ENCODE measurements at places on chromosomes 2 and 18. TPM values are rescaled to one million over a fixed set of nuclear protein-coding genes. Genes with fewer than 3 reads are reported as not detected.

DNA sequence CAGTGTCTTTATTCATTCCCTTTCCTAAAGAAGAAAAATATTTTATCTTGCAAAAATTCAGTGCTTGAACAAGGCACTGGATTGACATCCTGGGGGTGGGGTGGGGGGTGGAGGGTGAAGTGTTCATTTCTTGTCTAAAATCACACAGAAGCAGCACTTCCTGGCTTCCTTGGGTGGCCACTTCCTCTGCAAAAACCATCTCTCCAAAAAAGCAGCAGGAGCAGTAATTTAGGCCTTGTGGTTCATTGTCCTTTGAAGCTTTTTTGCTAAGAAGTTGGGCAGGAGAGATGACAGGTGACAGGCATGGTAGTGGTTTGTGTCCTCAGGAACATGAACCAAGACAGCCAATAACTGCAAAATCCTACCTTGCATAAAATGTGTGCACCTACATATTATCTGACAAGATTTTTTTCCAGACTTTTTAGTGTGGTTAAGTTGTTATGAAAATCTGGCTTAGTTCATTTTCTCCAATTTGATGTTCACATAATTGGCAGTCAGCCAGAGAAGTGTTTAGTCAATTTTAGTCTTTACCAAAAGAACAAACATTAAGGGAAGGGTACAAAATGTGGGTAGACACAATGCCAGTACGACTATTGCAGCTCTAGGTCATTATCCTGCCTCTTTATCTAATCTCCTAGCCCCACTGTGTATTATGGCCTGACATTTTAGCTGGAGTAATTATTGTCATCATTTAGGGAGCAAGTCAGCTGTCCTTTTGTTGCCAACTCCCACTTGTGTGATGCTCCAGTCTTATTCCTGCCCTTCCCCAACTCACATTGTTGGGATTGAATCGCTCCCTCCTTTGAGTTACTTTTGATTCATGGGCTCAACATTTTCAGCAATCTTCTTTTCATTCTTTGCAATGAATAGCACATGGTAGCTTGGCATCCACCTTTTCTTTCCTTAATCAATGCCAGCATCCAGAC lies 177.2 kb downstream of the MYO3B start:
- ATAC-seq: no peak

The NAGK gene
- 55.4 TPM for total RNA-seq

DNA sequence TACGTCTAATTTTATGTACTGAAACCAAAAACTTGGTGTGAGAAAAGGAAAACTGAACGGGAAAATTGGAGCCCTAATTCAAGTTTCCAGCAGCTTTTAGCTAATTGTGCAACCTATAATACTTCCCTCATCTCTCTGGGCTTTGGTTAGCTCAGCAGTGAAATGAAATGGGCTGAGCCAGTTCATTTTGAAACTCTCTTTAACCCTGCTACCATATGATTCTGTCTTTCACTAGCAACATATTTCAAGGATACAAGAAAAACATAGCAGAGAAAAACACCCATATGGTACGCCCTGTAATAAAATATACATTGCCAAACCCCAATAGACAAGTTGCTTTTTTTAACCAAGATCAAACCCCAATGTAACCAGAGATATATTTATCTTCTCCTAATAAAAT lies 799 bp downstream of the SYT4 start:
- ATAC-seq: no peak

The ALK gene
- total RNA-seq: not detected

The CXCR4 gene
- 330 TPM for total RNA-seq

The SATB2 gene
- 0.15 TPM for total RNA-seq

DNA sequence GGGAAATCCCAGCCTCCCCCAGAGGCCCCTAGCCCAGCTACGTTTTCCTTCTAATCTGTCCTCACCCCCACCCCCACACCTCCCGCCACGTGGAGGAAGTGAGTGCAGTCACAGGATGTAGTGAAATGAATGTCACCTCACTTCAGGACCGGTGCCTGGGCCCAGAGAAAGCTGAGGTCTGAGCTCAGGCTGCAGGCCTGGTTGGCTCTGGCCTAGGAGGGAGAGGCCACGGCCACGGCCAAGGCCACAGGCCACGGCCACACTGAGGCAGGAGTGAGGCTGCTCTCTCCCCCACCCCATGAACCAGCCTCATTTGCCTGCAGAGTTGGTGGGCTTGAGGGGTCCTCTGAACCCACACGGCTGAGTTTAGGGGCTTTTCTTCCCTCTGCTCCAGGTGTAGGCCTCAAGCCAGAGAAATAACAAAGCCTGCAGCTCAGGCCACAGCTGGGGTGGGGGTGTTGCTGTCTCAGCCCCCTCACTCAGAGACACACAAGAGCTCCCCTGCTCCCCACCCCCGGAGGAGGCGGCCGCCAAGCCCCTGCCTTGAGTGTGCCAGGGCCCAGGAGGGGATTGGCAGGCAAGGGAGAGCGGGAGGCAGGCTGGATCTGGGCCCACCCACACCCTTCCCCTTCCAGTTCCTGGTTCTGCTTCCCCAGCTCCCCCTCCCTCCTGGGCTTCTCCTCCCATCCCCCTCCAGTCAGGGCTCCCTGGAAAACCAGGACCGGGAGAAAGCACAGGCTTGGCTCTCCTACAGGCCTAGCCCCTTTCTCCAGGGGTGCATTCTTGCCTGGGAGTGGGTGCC lies 27.0 kb downstream of the DNMT3A start:
- peak; percentile 93 for ATAC-seq

DNA sequence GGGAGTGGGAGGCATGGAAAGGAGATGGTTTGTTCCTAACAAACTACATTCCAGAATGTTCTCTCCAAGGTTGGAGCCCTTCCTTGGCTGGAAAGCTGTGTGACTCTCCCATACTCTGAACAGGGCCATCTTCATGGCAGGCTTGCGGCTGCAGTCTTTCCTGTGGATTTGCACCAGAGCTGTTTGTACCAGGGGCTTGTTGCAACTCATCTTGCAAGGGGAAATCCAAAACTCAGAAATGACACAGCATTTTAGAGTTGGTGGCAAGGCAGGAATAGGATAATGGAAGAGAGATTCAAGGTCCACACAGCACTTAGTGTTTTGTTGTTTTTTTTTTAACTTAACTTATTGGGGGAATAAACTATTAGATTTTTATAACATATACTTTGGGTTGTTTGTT lies 73.7 kb upstream of the ZNF516 start:
- no peak for ATAC-seq

DNA sequence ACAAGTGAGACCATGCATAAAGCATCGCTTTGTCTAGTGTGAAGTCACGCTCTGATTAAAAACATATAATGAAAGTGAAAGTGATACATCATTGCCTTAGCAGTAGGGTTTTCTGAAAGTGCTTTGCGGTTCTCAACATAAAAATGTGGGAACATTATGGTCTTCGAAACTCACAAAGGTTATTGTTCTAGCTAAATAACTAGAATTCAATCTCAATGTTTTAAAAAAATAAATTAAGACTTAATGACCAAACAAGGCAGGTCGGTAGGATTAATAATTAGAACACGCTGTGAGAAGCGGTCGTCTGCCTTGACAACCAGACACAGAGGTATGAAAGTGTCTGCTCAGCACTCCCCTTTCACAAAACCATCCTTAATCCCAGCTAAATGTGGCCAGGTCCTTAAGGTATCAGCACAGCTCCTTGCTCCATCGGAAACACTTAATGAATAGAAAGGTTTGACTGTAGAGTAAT lies 42.2 kb downstream of the KLHL14 start:
- peak; percentile 69 for ATAC-seq

The CHRND gene
- not detected for total RNA-seq

DNA sequence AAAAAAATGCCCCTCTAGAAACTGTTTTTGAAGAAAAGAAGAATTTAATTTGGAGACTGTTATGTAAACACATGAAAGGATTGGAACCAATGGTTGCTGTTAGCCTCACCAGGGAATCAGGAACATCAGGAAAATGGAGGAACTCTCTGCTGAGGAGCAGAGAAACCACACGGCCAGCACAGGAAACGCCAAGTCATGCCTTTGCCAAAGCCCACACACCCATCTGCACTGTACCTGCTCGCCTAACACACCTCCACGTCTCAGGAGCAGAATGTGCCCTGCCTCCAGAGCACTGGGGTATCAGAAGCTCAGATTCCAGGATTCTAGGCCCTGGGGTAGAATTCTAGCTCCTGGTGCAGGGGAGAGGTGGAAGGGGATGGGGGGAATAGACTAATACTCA lies 9.8 kb upstream of the SCYGR1 start:
- ATAC-seq: no peak

The PAX8 gene
- total RNA-seq: 0.86 TPM

The TUBB8B gene
- total RNA-seq: 0.22 TPM

DNA sequence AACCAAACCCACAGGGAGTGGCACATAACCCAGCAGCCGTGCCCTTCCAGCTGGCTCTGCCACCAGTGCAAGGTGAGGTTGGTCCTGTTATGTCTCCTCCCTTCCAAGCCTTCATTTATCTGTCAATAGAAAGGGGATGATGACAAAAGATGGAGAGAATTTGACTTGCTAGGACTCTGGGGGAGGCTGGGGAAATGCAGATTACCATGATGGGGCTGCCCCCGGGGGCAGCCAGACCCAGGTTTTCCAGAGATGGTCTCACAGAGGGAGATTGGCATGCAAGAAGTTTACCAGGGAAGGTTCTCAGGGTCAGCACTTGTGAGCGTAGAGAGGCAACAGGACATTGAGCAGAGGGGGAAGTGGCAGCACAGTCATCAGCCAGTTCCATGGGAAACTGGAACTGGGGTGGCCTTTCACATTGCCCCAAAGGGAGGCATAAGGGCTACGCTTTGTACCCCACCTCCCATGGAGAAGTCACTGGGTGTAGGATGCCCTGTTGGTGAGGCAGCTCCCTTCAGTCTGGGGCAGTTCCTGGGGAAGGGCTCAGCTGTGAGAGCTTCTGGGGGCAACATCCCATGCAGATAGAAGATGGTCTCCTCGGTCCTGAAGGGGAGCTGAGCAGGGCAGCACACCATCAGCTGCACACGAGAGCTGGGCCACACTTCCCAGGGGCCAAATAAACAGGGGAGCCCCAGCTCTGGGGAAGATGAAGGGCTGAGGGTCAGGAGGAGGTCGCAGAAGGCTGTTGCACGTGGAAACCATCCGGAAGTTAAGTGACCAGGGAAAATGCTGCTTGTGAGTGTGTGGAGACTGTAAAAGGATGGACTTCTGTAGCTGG lies 117.8 kb upstream of the EPC2 start:
- no peak for ATAC-seq

GRCh38 chr2:74513605-74514367 lies 464 bp upstream of the TLX2 start:
- ATAC-seq: peak; percentile 51

DNA sequence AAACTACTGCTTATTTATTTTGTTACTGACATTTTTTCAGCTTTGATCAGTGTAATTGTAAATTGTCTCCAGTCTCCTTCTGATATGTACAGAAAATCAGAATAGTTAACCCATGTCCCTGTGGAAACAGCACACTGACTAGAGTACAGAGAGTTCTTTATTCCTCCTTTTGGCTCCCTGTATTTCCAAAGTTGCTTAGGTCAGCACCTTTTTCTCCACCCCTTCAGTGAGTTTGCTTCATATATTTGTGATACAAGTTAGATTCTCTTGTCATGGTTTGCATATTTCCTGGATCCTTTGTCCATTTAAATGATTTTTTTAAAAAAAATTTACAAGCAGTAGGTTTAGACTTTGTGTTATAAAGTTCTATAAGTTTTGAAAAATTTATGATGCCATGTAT lies 2051.1 kb upstream of the LRRTM1 start:
- ATAC-seq: no peak

The POTEC gene
- 0.04 TPM for total RNA-seq

DNA sequence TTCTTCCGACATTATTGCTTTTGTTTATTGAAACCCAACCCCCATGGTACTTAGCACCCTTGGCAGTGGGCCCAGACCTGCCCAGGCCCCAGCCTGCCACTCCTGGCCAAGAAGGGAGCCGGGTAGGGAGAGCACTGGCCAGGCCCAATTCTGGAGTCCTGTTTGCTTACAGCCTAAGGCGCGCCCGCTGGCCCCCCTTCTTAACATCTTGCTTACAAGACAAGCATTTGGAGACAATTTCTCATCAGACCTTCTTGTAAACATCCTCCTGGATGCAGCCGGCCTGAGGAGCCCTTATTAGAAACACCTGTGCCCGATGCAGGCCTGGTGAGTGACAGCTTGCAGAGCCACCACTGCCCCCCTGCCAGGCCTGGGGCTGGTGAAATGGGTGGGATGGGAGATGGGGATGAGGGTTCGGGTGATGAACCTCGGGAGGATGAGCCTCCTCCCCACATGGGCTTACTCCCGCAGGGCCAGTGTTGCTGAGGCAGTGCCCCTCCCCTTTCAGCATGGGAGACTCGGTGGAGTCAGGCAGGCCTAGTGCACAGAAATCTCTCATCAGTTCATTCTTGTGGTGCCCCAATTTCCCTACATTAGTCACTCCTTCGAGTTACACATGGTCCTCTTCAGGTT lies 217.5 kb downstream of the CYP26B1 start:
- ATAC-seq: no peak

DNA sequence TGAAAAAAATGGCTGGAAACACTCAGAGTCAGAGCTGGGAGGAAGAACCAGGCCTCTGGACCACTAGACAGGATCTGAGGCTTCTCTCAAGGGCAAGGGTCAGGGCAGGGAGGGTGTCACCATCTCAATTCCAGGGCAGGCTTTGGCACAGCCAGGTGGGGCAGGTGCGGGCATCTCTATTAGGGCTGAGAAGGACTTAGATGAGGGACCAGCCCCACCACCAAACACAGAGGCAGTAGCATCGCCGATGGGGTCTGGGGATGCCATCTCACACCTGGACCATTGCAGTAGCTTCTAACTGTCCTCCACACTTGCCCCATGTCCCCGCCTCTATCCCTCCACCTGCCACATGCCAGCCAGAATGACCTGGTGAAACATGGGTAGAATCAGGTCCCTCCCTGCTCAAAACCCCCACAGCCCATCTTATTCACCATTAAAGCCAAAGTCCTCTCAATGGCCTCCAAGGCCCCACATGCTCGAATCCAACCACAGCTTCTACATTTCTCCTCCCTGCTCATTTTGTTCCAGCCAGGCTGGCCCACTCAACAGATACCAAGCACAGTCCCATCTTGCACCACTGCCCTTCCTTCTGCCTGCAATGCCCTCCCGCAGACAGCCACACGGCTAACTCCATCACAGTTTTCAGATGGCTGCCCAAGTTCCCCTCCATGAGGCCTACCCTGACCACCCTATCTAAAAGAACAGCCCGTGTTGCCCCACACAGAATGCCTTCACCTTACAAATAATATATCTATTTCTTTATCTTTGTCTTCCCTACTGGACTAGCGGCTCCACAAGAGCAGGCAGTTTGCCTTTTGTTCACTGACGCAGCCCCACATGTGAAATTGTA lies 177.4 kb downstream of the SMAD2 start:
- no peak for ATAC-seq

Data from activated T-helper 17 cell treated with anti-CD3 and anti-CD28 coated beads, Interleukin-2, amount 50 U/mL, for 72 hours (primary cell).